SJCRH30 (cell line): ENCODE measurements at places on chromosomes 7 and 10. TPM values are rescaled to one million over a fixed set of nuclear protein-coding genes. Genes with fewer than 3 reads are reported as not detected.

Gene FKBP9
- 61.8 and 73.5 TPM in 2 replicates for total RNA-seq

DNA sequence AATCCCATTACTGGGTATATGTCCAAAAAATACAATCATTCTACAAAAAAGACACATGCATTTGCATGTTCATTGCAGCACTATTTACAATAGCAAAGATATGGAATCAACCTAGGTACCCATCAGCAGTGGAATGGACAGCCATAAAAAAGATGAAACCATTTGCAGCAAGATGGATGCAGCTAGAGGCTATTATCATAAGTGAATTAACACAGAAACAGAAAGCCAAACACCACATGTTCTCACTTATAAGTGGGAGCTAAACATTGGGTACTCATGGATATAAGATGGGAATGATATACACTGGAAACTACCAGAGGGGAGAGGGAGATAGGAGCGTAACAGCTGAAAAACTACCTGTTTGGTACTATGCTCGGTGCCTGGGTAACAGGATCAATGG, 154.0 kb downstream of the TMEM26 start:
- DNase-seq, result no peak

Gene NRBF2
- 13.8 and 14.0 TPM in 2 replicates for total RNA-seq

- DNase-seq, result no peak
Measured at GRCh38 chr7:41886901-41887311, 184.0 kb upstream of the INHBA start.

Gene CAV2
- total RNA-seq, result 21.6 and 25.2 TPM in 2 replicates

DNA sequence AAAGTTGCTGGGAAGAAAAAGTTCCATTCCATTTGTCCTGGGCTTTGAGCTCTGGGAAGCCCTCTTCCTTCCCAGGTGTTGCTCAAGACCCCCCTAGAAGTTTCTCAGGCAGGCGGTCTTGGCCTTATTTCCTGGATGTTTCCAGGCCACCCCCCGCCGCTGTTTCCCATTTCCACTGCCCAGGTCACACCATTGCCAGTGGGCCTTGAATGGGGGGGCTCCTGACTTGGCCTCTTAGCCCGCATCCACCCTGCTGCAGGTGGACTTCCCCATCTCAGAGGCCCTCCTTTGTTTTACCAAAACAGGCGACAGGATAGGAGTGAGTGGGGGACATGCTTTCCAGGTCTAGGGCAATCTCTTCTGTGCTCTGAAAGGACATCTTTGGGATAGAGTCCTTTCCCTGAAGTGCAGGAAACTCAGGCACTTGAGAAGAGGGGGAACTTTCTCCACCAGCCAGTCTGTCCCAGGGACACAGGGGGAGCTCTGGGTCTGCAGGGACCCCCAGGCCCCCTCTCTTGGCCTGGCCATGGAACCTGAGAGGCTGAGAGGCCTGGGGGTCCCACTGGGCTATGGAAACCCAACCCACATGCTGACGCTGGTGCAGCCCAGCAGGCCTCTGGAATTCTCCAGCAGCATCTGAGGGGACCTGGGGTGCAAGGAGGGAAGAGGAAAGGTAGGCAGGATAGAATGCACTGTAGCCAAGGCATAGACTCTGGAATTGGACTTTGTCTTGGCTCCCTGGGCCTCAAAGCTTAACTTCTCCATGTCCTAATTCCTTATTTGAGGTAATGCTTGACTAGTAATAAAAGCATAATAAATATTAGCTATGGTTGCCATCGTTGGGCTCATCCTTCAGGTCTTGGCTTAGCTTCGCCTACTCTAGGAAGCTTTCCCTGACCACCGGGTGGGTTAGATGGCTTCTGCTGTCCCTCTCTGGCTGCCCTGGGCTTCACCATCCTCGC, 17.6 kb downstream of the NEURL1 start:
- DNase-seq, result no peak

DNA sequence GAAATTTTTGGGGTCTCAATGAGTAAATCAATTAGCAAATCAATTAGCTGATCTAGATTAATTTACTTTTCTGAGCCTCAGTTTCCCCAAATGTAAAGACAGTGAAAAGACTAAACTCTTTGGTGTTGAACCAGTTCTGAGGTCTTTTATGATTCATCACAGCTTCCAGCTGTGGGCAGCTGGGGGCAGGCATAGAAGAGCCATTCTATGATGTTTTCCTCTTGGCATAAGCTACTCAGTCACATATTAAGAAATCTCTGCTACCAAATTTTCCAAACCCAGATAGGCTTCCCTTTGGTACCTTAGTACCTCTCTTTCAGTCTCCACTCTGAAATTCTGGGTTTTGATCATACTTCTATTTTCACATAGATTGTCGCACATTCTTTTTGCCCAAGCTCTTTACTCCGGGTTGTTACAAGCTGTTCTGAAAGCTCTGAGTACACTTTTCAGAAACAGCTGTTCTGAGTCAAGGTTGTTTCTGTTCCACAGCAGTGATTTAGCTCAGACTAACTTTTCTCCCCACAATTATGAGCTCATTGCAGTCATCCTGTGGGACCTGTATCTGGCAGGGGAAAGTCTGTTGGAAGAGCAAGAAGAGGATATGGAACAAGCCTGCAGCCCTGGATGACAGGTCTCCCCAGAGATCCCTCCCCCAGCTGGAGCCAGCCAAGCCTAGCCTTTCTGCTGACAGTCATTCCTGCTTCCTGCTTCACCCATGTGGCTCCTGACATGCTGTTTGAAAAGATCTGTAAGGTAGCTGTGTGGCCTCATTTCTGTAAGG, 599.6 kb upstream of the GHITM start:
- DNase-seq, result no peak

GRCh38 chr7:101950450-101951119, 133.2 kb downstream of the CUX1 start:
- DNase-seq, result no peak

DNA sequence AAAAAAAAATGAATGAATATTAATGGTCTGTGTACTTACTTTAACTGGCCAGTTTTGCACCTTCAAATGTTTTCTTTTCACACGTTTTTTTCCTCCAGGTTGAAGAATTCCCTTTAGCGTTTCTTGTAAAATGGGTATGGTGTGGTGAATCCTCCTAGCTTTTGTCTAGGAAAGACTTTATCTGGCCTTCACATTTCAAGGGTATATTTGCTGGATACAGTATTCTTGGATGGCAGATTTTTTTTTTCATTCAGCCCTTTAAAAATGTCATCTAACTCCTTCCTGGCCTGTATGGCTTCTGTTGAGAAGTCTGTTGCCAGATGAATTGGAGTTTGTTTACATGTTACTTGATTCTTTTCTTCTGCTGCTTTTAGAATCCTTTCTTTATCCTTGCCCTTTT, 10.1 kb downstream of the SLC25A40 start:
- no peak for DNase-seq

Gene ACSM6
- total RNA-seq, result 0.08 TPM in 1 of 2 replicates, not detected in the other
